Spinal cord (tissue), 10 donors: ENCODE measurements at places on chromosomes 13 and 19. TPM values are rescaled to one million over a fixed set of nuclear protein-coding genes. Genes with fewer than 3 reads are reported as not detected.

VSTM1 gene
- 0.28 TPM for total RNA-seq

PRR19 gene
- total RNA-seq = 1.5 TPM

PLA2G4C gene
- 24.8 TPM for total RNA-seq

PLK5 gene
- 0.59 TPM for total RNA-seq

FBXO17 gene
- 20.8 TPM for total RNA-seq

SLC6A16 gene
- total RNA-seq = 0.59 TPM

ZNF441 gene
- total RNA-seq = 38.5 TPM

PCDH17 gene
- total RNA-seq = 82.6 TPM

ZNF491 gene
- 8.7 TPM for total RNA-seq

ZNF814 gene
- total RNA-seq = 17.5 TPM

TSSK6 gene
- 0.61 TPM for total RNA-seq

C5AR1 gene
- 4.8 TPM for total RNA-seq

DNA sequence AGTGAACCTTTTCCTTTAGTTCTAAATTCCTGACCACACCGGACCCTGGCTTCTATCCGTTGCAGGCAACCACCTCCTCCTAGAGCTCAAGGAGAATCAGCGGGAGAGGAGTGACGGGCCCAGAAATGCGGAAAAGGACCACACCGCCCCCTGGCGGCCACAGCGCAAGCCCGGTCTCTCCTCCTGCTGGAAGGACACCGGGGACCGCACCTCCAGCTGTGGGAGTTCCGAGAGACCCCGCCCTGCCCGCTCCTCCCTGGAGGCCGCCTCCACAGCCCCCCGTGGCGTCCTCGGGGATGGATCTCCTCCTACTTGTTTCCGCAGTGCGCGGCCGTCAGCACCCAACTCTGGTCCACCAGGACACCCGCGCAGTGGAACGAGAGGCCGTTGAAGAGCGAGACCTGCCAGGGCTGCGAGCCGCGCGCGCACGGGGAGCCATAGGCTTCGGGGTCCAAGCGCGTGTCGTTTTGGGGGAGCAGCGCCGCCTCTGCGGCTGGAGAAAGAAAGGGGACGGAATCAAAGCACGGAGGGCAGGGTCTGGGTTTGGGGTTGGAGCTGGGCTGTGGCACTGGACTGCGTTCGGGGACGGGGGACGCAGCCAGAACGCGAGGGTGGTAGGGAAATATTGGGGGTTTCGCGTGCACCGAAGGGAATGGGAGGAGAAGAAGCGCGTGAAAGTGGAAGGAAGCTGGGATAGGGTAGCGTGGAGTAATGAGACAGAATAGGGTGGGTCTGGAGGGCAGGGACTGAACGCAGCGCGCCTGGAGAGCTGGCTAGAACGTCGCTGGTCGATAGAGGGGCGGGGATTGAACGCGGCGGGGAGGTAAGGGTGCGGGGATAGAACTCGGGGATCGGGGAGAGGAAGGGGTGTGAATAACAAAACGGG is 2.5 kb downstream of the KLK10 start:
- no peak for DNase-seq

GRCh38 chr13:44523146-44524015 is 52.7 kb downstream of the TSC22D1 start:
- no peak for DNase-seq

- no peak for DNase-seq
Measured at GRCh38 chr13:46404733-46405100, 17.7 kb upstream of the RUBCNL start.

DNA sequence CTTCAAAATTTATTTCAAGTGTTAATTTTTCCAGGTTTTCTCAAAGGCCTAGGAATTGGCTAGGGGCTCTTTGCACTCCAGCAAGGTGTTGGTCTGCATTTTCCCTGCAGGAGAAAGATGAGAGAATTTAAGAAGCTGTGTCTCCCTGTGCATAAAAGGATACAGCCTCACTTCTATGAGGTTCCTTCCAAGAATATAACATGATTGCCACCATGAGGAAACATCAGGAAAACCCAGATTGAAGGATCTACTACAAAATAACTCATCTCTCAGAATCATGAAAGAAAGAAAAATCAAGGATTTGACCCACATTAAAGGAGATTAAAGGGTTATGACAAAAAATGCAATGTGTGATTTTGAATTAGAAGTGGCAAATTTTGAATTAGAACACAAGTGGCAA is 69.9 kb downstream of the RUBCNL start:
- no peak for DNase-seq

DNA sequence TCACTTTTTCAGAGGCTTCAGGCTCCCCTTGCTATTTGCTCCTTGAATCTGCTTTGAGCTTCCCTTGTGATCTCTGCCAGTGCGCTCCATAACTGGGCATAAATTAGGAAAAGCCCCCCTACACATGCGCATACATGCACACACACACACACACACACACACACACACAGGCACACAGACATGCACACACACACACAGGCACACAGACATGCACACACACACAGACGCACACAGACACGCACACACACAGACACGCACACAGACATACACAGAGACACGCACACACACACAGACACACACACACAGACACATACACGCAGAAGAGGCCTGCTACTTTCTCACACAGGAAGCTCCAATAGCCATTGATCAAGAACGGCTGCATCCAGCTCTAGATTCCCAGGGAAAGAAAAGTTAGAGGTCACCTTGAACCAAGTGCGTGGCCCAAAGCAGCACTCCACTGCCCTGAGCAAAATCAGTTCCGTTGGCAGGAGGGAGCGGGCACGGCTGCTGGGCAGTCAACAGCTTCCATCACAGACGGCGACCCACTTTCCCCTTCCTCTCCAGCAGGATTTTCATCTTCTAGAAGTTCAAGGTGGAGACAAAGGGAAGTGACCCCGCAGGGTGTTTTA is 145.6 kb downstream of the DPF1 start:
- DNase-seq = no peak

- no peak for DNase-seq
Measured at GRCh38 chr13:46961719-46962118, 64.9 kb upstream of the HTR2A start.

DNA sequence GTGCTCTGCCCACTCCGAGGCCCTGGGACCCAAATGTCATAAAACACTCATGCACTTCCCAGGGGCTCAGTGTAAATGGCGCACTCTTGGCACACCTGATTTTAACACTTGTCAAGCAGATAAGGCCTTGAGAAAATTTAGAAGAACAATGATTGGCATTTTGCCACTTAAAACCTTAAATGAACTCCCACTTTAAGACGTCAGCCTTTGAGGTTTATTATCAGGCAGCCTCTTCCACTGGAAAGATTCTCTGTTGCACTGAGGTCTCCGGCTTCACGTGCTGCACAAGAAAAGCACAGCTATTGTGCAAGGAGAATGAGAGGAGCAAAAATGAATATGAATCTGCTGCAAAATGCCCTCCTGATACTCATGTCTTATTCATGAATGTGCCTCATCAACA is 38.5 kb upstream of the ATP11A start:
- DNase-seq = no peak

GRCh38 chr13:36919833-36920615 is at the start of gene SMAD9:
Gene SMAD9 (minus strand): TSS chr13:36920238. CDS start chr13:36879689, 40,549 bp downstream.
- peak; percentile 40 for DNase-seq

DNA sequence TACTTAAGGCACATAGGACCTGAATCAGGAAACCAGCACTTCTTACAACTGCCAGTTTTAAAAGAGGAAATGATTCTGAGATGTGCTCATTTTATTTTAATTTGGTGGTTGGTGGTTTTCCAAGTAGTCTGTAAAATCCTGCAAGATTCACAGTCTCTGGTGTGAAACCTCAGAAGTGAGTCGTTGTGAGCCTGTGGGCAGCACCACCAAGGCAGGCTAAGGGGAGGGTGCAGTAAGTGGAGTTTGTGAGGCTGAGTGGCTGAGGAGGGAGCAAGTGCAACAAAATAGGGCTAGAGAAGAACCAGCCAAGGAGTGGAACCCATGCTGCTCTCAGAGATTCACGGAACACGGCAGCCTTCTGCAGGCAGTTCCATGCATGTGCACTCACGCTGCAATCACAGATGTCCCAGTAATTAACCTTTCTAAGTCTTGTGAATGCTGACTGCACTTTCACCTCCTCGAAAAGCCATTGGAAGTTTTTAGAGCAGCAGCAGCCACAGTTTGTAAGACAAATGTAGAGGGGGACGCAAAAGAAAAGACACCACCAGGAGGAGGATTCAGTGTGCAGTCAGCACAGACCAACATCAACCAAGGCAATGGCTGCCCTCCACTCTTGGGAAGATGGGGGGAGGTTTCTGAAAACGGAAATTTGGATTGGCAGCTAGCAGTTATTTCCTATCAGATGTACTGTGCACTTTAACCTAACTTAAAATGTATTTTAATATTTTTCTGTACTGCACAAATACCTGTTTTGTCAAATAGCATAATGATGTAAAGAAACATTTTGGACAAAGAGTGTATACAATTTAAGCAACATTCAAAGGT is 44.9 kb downstream of the ESD start:
- DNase-seq = no peak

GRCh38 chr13:106533101-106533942 is 2.1 kb downstream of the EFNB2 start:
- DNase-seq = peak; percentile 93

DNA sequence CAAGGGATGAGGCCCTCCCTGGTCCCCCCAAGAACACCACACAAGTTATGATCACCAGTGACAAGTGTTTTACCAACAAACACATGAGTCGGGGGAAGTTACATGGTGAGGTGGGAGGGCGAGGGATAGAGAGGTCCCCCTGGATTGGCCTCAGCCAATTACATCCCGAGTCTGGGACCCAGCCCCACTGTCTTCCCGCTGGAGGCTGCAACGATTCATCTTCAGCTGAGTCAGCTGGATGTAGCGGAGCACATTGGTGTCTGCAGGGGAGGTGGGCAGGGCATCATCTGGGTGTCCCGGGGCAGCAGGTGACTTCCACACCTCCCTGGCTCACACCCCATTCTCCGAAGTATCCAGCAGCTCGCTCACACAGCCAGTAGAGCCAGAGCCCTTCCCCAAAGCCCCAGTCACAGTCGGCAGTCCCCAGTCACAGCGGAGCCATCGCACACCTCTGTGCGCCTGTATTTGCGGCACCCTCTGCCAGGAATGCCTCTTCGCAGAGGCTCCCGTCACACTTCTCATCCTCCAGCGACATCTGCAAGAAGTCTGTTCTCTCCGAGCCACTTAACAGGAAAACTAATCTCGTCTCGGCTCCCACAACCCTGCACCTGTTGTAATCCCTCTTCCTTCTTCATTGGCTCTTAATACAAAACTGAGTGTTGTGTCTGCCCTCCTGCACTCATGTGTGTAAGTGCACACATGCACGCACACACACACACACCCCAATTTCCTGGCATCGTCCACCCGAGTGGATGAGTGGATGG is 2.0 kb downstream of the TTC9B start:
- no peak for DNase-seq

DNA sequence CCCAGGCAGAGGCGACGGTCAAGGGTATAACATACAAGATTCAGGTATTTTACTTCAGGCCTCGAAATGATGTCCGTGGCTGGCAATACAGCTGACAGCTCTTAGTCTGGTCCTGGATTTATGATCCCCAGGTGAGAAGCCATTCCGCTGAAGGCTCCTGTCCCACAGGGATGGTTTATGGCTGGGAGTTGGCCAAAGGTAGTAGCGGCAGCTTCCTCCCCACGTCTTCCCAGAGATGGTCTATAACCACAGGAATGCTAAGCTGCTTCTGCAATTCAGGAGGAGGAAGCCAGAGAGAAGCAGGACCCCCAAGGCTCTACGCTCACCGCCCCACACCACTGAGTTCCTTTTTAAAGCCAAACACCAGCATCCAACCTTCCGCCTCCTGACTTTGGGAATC is 27.1 kb downstream of the OLFM2 start:
- no peak for DNase-seq

DNA sequence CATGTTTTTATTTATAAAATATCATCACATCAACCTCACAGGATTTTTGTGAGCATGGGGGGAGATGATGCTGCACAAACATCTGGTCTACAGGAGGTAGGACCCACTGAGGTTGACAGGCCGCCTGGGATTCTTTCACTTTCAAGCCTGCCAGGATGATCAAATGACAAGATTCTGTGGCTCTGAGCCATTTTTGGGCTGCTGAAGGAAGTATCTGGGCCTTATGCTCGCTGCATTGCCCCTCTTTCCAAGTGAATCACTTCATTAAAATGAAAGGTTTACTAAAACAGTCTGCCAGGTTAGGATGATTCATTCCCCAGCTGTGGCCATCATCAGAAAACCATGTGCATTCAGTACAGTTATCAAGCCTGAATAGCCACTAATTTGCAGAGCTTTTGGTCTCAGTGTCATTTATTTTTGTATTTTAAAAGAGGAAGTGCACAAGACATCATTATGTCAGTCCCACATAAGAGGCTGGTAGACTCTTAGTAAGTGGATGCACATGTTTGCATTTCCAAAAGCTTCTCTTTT is 34.4 kb downstream of the STARD13 start:
- DNase-seq = peak; percentile 65

DNA sequence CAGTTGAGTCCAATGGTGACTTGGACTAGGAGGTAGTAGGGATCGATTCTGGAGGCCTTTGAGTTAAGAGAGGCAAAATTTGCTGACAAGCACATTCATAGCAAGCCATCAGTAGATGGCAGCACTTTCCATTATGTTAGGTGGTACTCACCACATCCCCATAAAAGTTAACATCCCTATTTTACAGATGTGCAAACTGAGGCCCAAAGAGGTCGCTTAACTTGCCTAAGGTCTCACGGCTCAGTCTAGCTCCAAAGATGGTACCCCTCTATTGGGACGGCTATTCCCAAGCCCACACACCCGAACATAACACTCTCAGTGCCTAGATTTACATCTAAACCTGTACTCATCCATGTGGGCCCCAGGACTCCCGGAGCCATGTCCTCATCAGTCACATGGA is 21.5 kb upstream of the FOSB start:
- no peak for DNase-seq

DNA sequence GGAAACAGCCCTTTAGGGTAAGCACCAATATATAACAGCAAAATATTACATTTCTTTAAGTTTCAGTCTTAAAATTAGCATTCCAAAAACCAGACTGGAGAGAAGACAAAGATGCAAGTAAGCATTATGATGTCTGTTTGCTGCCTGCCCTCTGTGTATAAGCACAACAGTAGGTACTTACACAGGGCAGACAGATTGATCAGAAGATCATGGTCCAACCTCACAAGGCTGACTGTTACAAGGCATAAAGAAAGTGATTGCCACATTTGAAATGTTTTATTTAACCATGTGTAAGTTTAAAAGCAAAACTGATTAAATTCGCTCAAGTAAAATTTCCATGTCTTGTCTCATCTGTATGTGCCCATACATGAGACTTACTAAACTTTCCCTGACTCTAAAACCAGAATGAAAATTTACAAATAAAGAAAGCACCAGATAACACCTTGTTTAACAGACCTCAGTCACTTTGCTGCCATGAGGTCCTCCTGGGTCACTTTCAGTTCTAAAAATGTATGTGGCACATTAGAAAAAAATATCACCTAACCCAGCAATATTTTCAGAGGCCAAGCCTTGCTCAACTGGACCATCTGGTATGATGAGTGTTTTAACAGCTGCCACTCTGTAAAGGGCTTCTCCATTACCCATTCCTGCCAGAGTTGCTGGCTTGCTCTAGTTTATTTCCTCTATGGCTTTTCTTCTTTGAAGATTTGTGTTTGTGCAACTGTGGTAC is 297.0 kb downstream of the RBM26 start:
- DNase-seq = no peak
